ENCODE measurements at places on chromosomes 3 and 15.

DNA sequence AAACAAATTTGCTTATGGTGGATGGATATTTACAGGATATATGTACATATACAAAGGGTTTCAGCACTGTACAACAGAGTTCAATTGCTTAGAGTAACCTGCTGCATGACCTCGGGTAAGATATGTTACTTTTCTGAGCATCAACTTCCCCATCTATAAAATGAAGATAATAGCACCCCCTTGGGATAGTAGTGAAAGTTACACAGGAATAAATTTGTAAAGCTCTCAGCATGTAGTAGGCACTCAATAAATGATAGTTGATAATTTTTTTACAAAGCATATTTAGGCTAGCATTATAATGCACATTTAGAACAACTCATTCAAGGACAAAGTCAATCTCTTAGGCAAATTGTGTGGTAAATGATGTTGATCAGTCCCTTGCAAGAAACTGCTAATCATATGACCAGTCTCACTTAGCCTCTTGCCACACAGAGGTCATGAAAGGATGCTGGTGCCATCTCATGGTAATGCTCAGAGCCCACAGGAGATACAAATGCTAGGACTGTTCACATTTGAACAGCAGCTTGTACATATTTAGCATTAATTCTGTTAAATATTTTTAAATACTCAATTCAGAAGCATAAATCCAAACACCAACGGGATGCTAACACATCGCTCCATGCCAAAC is 123.9 kb downstream of the MAGI1 start:
- DNase-seq = peak; percentile 66

DNA sequence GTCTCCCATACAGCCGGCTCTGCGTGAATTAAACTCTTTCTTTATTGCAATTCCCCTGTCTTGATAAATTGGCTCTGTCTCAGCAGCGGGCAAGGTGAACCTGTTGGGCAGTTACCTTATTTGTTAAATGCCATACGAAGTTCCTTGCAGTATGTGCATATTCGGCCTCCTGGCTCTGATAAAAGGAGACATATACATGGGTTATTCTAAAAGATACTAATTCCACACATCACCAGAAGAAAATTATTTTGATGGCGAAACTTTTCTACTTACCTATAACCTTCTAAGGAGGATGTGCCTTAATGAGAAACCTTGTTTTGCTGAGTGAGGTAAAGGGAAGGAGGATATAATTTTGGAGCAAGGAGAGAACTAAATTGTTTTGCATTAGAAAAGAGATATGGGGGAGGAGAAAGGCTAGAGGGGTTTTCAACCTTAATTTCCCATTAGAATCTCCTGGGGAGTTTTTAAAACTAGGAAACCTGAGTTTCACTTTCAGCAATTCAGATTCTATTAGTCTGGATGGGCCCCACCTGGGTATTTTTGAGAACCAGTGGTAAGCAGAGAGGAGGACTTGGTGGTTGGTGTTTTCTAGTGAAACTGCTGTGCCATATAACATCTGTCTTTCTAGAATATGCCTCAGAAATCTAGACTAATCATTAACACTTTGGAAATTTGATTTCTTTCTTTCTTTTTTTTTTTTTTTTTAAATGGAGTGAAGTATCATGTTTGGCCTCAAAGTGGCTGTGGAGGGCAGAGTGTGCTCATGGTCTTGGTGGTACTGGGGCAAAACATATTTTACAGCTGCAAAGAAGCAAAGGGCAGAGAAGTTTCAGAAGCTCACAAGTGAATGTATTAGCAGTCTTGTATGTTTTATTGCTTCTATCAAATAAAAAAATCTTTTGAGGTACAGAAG is 23.0 kb downstream of the NANOGP8 start:
- no peak for DNase-seq

GRCh38 chr3:66068255-66068654 is 29.5 kb upstream of the MAGI1 start:
- peak; percentile 54 for DNase-seq

DNA sequence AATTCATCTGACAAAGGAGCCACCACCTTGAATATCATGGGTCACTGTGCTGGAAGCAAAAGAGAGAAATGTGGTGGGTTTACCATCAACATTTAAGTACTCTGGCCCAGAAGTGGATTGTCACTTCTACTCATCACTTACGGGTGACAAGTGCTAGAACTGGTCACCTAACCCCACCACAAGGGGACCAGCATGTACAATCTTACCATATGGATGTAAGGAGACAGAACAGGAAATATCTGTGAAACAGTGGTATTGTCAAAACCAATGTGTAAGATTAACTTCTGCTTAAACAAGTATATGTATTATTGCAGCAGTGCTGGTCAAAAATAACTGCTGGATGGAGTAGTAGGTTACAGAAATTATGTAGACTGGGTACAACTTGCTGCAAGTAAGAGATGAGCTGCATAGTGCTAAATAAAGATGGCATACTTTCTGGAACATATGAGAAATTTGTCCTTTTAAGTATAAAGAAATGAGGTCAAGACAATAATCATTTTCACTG is 171.8 kb downstream of the POTEB3 start:
- DNase-seq = no peak

- no peak for DNase-seq
These were observed 10.7 kb downstream of the CEP63 start for GRCh38 chr3:134496471-134497071.

DNA sequence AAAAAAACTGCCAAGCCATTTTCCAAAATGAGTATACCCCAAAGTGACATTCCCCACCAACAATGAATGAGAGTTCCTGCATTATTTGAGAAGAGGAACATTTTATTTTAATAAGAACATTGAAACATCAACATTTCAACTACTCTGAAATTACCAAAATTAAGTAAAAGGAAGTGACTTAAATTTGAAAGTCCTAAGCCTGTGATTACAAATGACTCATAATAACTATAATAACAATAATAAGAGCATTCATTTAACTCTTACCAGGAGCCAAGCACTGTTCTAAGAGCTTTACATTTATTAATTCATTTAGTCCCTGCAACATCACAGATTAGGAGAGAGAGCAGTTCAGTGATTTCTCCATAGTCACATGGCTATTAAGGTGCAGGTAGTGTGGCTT is 32.4 kb downstream of the LRRC28 start:
- DNase-seq = no peak

DNA sequence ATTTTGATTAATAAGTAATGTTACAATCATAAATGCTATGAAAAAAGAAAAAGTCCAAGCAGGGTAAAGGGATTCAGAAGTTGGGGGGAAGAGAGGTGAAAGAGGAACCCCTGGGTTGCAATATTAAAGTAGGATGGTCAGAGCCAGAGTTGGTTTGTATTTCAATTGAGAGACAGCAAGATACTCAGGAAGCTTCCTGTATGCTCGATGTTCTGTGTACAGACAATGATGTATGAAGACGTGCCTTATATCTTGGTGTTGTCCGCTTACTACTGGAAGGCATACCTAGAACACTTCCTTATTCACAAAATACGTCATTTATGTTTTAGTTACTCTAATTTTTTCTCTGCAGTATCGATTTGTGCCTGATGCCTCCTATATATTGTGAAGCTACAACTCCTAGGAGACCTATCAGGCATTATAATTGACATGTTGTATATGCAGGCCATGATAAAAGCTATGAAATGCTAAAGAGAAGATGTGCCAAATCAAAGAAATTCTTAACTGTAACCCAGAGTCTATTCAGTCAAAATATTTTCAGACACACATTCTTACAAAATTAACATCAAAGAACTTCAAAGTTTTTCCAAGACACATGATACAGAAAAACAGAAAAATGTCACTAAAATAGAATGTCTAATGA is 87.5 kb downstream of the TBL1XR1 start:
- DNase-seq = no peak

GRCh38 chr3:180283251-180283650 is 246.5 kb upstream of the PEX5L start:
- DNase-seq = no peak

GRCh38 chr3:155548195-155548594 is 196.7 kb downstream of the PLCH1 start:
- no peak for DNase-seq

DNA sequence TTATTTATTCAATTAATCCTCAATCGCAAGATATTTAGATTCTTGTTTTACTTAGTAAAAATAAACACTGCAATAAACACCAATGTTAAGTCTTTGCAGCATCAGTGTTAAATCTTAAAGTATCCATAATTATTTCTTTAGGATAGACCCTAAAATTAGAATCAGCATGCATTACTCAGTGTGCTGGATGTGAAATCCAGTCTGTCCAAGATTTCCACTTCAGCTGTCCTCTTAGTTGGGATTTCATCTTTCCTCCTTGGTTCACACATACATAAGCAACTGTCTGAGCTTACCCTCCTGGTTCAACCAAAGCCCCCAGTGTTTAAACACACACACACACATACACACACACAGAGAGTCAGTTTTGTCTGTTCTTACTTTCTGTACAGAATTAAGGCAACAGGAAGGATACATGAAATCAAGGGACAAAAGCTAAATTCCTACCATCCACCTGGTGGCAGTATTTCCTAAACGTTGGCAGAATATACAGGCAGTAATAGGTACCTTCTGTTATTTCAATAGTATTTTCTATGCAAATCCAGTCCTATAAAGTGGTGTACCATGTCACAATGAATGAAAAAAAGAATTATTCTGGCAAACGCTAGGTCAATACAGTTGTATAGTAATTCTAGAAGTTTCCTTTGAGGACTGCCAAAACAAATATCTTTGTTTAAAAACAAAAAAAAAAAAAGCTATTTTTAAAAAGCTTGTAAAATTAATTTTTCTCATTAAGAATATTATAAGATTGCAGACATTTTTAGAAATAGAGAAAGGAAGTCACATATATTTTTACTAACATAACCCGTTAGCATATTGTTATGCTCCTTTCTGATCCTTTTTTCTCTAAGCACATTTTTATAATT is 27.3 kb upstream of the DMXL2 start:
- DNase-seq = peak; percentile 91

- DNase-seq = no peak
These were observed 27.0 kb upstream of the CAPN3 start for GRCh38 chr15:42332331-42332730.

- DNase-seq = no peak
These were observed 387.2 kb upstream of the SGO1 start for GRCh38 chr3:20573175-20573574.

DNA sequence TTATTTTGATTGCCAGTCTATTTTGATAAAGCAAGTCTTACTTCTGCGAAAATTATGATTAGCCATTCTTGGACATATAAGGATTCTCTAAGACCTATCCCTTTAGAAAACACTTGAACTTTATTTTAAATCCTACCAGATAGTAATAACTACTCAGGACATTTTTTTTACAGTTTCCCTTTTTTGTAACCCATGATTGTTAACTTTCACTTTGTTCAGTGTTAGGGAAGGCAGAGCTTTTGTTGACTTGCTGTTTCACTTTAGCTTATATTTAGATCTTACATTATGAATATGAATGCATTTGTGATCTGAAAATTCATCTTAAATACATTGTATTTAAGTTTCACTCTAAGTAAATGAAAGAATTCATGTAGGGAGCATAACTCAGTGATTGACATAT is 167.0 kb downstream of the AKAP13 start:
- DNase-seq = no peak

- no peak for DNase-seq
These were observed 199.4 kb downstream of the OCA2 start for GRCh38 chr15:27899583-27900285.

DNA sequence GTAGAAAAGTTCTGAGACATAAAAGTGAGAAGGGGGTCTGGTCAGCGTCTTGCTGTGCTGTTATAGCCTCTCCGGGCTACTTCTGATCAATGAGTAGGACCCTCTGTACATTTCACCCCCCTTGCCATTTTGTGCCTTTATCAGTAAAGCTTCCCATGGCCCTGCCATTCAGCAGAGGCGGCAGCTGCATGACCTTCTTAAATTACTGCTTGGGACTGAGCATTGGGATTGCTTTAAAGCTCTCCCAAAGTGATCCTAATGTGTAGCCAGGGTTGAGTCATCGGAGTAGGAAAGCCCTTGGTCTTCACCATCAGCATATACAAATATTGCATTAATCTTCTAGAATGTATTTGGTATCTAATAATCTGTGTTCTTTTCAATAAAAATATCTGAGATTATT is 70.2 kb downstream of the FMN1 start:
- DNase-seq = no peak

GRCh38 chr3:51875501-51875900 is at the start of gene IQCF5:
Gene IQCF5, minus strand, starts transcription at chr3:51875601. Its CDS starts 70 bp downstream, at chr3:51875531.
- DNase-seq = no peak

DNA sequence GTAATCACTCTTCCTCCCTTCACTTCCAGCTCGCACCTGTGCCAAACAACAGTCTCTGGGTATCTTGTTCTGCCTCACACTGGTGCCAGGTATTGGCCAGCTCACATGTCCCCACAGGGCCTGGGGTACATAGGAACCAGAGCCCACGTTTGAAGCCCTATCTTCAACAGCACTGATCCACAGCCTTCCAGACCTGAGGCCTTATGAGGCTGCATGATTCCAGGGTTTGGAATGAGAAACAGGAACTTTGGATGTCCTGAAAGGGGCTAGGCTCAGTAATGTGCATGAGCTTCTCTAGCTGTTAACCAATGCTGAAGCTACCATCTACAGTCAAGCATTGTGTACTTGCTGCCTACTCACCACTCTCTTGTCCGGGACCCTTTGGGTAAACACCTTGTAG is 92.4 kb downstream of the GPR156 start:
- no peak for DNase-seq

- DNase-seq = no peak
These were observed 101.2 kb upstream of the RGMA start for GRCh38 chr15:93190238-93190637.

DNA sequence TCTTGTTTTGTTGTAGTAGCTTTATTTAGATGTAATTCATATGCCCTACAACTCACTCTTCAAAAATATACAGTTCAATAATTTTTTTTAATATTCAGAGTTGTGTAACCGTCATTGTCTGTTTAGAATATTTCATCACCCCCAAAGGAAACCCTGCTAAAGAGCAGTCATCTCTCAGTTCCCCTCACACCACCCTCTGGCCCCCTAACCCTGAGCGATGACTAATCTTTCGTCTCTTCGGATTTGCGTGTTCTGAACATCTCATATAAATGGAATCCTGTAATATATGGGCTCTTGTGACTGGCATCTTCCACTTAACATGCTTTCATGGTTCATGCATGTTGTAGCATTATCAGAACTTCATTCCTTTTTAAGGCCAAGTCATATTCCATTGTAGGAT is 183.8 kb downstream of the ATG7 start:
- no peak for DNase-seq

All from NCI-H82 (cell line).